ENCODE measurements at places on chromosomes 12 and 14. TPM values are rescaled to one million over a fixed set of nuclear protein-coding genes. Genes with fewer than 3 reads are reported as not detected.

DNA sequence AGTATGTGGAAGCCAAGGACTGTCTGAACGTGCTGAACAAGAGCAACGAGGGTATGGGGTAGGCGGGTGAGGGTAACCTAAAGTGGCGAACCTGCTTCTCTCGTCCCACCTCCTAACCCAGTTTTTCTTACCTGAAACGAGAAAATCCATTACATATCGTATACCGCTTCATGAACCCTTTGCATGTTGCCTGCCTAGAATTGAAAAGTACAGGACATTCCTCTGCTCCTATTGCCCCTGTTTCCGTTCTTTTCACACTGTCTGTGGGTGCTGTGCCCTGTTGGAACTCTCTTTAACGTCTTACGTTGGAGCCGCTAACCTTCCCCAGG lies 513 bp downstream of the PFDN5 start:
- peak overlapping the region; percentile 98 for H3K4me3 ChIP-seq
- H3K4me1 ChIP-seq: peaks cover 37% of the 10 kb centered on the region
- no peak for DNase-seq
- H3K27ac ChIP-seq: peak overlapping the region; percentile 87

GRCh38 chr12:56224954-56225353 lies 812 bp downstream of the NABP2 start:
- no peak overlapping the region for H3K27ac ChIP-seq
- DNase-seq: no peak
- peaks cover 19% of the 10 kb centered on the region for H3K4me1 ChIP-seq
- H3K36me3 ChIP-seq: peaks cover 3% of the 10 kb centered on the region
- H3K4me3 ChIP-seq: peak overlapping the region; percentile 74

- peaks cover 30% of the 10 kb centered on the region for H3K4me1 ChIP-seq
- peak overlapping the region; percentile 100 for H3K27ac ChIP-seq
- DNase-seq: peak; percentile 92
- no peaks in the 10 kb centered on the region for H3K36me3 ChIP-seq
Observed at GRCh38 chr12:96194971-96195844, 1.0 kb downstream of the ELK3 start.

DNA sequence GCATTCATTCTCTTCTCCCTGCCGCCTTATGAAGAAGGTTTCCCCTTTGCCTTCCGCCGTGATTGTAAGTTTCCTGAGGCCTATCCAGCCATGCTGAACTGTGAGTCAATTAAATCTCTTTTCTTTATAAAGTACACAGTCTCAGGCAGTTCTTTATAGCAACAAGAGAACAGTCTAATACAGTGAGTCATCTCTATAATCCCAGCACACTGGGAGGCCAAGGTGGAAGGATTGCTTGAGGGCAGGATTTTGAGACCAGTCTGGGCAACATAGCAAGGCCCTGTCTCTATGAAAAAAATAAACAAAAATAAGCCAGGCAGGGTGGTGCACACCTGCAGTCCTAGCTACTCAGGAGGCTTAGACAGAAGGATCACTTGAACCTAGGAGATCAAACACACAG lies 259.9 kb downstream of the CEP128 start:
- no peak for DNase-seq
- H3K27me3 ChIP-seq: no peaks in the 10 kb centered on the region
- no peaks in the 10 kb centered on the region for H3K4me1 ChIP-seq
- no peak overlapping the region for H3K4me3 ChIP-seq

DNA sequence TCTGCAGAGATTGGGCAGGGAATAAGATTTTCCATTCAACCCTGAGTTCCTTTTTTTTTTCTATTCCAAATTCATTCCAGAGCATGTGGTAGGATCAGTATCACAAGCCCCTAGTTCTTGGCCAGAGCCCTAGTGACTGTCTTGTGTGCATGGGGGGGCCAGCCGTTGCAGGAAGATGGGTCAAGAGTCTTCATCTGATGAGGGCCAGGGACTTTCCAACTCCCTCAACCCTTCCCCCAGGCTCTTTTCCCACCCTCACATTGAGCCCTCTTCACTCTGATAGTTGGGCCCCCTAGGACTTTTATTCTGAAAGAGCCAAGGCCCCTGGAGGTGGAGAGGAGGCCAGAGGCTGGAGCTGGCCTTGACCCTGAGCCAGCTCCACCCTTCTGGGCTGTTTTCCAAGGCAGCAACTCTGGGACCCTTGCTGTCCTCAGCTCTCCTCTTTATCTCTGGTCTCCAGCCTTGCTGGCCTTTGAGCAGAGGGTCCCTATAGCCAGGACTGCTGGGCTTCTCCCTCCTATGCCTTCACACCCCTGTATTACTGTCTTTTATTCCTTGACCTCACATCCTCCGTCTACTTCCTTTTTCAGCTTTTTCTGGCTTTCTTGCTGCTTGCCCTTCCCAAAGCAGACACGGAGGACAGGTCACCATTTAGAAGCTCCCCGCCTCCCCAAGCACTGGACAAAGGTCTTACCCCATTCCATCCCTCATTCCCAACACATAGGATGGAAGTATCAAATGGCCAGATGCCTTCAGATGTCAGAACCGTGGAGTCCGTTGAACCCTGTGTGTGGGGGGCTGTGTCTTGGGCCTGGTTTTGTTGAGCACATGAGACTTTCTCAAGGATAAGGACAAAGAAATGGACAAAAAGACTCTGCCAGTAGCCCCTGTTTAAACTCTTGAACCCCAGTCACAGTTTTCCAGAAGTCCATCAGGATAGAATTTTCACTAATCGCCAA lies 5.6 kb downstream of the RBP5 start:
- no peak overlapping the region for H3K27ac ChIP-seq
- H3K36me3 ChIP-seq: no peaks in the 10 kb centered on the region
- no peaks in the 10 kb centered on the region for H3K4me1 ChIP-seq
- no peak overlapping the region for H3K4me3 ChIP-seq
- H3K27me3 ChIP-seq: peaks cover 2% of the 10 kb centered on the region
- no peak for DNase-seq

DNA sequence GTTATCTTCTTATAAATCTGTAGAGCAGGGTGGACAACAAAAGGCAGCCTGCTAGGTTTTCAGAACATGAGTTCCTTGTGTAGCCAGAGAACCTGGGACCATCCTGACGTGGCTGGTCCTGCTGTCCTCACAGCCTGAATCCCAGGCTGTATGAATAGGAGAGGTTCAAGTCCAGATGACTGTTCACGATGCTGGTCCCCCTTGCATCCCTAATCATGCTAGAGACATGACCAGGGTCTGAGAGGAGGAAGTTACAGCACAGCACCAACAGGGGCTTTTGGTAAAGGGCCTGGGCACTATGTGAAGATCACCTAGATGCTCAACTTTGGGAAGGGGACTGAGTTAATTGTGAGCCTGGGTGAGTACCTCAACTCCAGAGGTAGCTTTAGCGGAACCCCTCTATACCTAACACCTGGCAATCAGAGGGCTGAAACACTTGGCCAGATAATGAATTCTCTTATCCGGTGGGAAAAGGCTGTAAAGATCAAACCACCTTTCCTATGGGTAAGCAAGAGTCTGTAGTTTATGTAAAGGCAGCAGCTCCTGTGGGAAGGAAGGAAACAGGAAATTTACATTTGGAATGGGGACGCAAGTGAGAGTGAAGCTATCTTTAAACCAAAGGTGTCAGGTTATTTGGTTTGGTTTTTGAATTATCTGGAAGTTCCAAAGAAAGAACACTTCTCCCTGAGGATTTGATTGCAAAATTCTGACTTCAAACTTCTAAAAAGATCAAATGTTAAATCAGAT lies 112.8 kb downstream of the DAD1 start:
- H3K4me1 ChIP-seq: peaks cover 15% of the 10 kb centered on the region
- no peak overlapping the region for H3K4me3 ChIP-seq
- no peaks in the 10 kb centered on the region for H3K36me3 ChIP-seq
- no peak for DNase-seq

GRCh38 chr14:65098586-65098985 lies 3.7 kb downstream of the MAX start:
- DNase-seq: no peak

GRCh38 chr12:104985206-104985605 lies 910 bp upstream of the NOPCHAP1 start:
- peaks cover 6% of the 10 kb centered on the region for H3K36me3 ChIP-seq
- H3K4me3 ChIP-seq: no peak overlapping the region
- DNase-seq: no peak
- H3K27ac ChIP-seq: no peak overlapping the region
- no peaks in the 10 kb centered on the region for H3K27me3 ChIP-seq

GRCh38 chr12:49059299-49060171 lies 1.1 kb downstream of the KMT2D start:
- DNase-seq: peak; percentile 7
- peak overlapping the region; percentile 98 for H3K27ac ChIP-seq
- peak overlapping the region; percentile 92 for H3K4me3 ChIP-seq
- no peaks in the 10 kb centered on the region for H3K27me3 ChIP-seq
- peaks cover 41% of the 10 kb centered on the region for H3K4me1 ChIP-seq

DNA sequence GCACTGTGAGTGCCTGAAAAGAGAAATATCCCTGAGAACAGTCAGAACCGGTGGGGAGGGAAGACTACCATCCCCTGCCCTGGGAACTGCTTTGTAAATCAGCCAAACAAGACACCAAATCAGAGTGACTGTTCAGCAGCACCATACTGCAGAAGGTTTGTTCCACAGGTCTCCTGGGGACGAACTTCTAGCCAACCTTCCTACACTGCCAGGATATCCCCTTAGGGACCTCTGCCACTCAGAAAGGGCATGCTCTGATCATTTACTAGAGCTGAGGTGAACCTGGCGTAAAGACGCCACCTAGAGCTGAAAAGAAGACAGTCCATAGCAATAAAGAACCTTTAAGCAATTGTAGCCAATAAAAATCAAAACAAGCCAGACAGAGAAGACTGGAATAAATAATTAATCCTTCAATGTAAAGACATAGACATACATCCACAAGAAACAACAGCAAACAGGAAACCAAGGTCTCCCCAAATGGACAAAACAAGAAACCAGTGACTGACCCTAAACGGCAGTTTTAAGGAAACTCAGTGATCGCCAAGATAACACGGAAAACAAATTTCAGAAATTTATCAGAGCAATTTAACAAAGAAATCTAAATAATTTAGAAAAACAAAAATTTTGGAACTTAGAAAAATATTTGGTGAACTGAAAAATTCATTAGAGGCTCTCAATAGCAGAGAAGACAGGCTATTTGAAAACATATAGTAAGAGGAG lies 228.1 kb upstream of the AMIGO2 start:
- H3K27me3 ChIP-seq: no peaks in the 10 kb centered on the region
- H3K27ac ChIP-seq: peak overlapping the region; percentile 53
- peak; percentile 48 for DNase-seq
- no peaks in the 10 kb centered on the region for H3K36me3 ChIP-seq
- peaks cover 16% of the 10 kb centered on the region for H3K4me1 ChIP-seq

DNA sequence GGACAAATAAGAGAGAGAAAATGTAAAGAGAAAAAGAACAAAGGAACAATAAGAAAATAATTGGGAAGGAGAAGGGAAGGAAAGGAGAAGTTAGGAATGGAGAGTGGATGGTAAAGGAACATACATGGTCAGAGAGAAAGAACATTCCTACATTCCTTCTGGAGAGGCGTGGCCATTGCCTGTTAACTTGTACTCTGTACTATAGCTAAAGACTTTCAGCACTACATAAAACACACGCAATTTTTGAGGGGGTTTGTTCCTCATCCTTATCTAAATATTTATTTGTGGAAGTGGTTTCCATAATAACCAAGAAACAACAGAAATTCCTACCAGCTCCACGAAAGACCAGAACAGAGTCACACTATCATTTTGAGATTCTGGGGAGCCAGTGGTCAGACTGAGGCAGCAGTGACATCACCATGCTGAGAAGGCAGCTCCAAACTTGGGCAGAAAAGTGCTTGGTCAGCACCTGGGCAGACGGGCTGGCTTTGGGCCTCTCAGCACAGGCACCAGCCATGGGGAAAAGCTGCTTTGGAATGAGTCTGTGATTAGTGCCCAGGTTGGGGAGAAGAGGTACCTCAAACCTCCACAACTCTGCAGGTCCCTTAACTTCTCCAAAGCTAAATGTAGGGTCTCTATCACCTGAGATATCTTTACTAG lies 125.9 kb upstream of the NTF3 start:
- no peak overlapping the region for H3K4me3 ChIP-seq
- no peaks in the 10 kb centered on the region for H3K4me1 ChIP-seq
- no peak overlapping the region for H3K27ac ChIP-seq
- DNase-seq: no peak
- H3K36me3 ChIP-seq: no peaks in the 10 kb centered on the region

- H3K4me3 ChIP-seq: no peak overlapping the region
- no peak for DNase-seq
- H3K27ac ChIP-seq: no peak overlapping the region
- H3K36me3 ChIP-seq: no peaks in the 10 kb centered on the region
- no peaks in the 10 kb centered on the region for H3K27me3 ChIP-seq
Observed at GRCh38 chr14:68741839-68742470, 50.9 kb downstream of the ZFP36L1 start.

- no peak overlapping the region for H3K27ac ChIP-seq
- no peak for DNase-seq
- peak overlapping the region; percentile 56 for H3K4me3 ChIP-seq
- no peaks in the 10 kb centered on the region for H3K4me1 ChIP-seq
- H3K36me3 ChIP-seq: no peaks in the 10 kb centered on the region
Observed at GRCh38 chr14:76268047-76268431, 107.9 kb upstream of the ESRRB start.

DNA sequence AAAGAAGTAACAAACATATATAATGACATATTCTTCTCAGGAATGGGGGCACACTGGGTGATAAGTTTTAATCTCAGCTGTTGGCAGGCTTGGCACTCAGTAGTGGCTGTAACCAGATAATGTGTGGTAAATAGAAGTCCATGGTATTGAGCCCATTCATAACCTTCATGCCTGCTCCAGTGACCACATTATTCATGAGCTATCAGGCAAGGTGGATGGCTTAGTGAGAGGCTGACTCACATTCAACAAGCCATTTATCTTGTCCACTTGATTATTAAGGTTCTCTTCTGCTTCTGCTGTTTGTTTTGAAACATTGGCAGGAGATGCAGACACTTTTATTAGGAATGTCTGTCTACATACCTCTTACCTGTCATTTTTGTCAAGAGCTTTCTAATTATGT lies 950.4 kb upstream of the LRFN5 start:
- no peak overlapping the region for H3K4me3 ChIP-seq
- H3K27me3 ChIP-seq: no peaks in the 10 kb centered on the region
- H3K27ac ChIP-seq: no peak overlapping the region
- H3K36me3 ChIP-seq: no peaks in the 10 kb centered on the region
- no peaks in the 10 kb centered on the region for H3K4me1 ChIP-seq

DNA sequence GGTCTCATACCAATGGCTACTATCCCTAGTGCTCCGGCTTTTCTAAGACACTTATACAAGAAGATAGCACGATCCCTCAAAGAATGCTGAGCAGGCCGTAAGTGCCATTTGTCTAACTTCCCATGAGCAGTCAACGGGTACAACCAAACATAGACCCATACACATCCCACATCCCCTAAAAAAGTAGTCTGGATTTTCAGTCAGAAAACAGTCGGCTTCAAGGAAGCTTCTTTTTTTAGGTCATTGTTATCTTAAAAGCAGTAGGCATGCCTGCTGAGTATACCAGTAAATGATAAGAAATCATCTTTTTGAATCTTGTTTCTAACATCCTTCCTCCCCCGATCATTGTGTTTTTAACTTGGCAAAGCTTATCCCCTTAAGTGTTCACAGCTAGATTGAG lies 19.8 kb downstream of the OSBPL8 start:
- H3K27ac ChIP-seq: no peak overlapping the region
- no peak for DNase-seq
- no peaks in the 10 kb centered on the region for H3K27me3 ChIP-seq
- H3K4me3 ChIP-seq: no peak overlapping the region

TMEM121 gene
- 5.2 TPM for total RNA-seq

ANO2 gene
- 0.93 TPM for total RNA-seq

PIANP gene
- total RNA-seq: 3.6 TPM

SSPN gene
- 6.3 TPM for total RNA-seq

HOXC12 gene
- not detected for total RNA-seq

INHBE gene
- total RNA-seq: 24.6 TPM

SLC22A17 gene
- total RNA-seq: 29.3 TPM

SLC4A8 gene
- 5.5 TPM for total RNA-seq

CPNE6 gene
- total RNA-seq: not detected

OR6C2 gene
- not detected for total RNA-seq

ACVRL1 gene
- 1.3 TPM for total RNA-seq

PTPRB gene
- total RNA-seq: 2.5 TPM

GRIP1 gene
- total RNA-seq: 12.6 TPM
